ENCODE measurements at places on chromosomes 6 and 20.
A peak's percentile ranks its signal among the peaks of the same experiment; 100 is the strongest.

DNA sequence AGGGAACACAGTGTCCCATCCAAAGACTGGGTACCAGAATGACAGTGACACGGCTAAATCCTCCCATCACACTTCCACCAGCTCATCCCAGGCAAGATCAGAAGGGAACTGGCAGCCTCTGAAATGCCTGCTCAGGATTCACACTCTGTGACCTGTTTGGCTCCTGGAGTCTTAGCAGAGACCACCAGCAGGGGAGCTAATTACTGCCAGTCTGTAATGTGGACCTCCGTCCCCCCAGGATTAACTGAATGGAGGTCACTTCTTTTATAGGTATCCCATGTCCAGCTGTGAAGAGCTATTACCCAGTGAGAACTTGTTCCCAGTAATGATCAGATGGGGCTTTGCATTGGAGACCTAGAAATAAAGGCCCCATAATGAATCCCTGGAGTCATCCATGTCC is 45.2 kb downstream of the DEFB114 start:
- DNase-seq: no peak

DNA sequence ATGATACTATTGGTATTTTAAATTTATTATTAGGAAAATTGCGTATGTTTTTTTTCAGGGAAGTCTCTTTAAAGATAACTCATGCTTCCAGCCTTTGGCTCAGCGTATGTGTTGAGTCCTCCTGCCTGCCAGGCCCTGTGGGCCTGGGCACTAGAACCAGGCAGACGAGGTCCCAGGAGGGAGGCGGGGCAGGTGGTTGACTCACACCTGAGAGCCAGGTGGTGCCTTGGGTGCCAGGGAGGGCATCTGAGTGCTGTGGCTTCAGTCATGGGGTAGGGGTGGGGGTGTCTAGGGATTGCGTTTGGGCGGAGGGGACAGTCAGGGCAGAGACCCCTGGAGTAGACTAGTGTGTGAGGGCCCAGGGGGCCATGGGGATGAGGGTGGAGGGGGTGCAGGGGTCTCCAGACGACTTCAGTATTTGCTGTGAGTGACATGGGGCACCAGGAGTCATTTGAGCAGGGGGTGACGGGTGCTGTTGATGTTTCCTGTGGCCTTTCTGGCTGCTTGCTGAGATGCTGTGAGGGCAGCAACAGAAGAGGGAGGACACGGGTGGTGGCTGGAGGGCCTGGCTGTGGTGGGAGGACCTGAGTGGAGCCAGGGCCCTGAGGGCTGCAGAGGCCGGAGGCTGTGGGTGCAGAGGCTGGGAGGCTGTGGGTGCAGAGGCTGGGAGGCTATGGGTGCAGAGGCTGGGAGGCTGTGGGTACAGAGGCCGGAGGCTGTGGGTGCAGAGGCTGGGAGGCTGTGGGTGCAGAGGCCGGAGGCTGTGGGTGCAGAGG is 14.8 kb upstream of the ADRM1 start:
- no peak for DNase-seq

DNA sequence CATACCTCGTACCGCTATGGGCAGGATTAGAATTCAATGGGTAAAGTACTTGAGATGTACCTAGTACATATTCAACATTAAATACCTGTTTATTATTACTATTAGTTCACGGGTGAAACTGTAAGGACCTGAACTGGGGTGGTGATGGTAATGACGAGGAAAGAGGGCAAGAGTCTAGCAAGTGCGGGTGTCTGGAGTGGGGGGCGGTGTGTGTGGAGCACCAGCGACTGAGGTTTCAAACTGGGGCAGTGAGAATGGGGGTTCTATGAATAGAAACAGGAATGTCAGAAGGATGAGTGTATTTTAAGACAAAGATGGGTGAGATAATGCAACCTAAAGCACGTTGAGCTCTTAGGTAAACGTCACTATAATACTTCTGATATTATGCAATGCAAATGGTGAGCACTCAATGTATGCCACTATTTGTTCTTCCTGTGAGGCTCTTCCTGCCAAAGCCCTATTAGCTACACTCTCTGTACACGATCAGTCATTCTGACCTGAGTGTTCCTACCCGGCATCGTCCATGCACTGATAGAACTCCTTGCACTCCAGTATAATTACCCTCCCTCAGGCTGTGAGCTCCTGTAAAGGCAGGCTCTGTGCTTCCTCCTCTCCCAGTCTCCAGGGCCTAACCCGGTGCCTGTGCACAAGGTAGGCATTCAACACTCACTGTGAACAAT is 55.0 kb downstream of the ALDH5A1 start:
- DNase-seq: no peak

DNA sequence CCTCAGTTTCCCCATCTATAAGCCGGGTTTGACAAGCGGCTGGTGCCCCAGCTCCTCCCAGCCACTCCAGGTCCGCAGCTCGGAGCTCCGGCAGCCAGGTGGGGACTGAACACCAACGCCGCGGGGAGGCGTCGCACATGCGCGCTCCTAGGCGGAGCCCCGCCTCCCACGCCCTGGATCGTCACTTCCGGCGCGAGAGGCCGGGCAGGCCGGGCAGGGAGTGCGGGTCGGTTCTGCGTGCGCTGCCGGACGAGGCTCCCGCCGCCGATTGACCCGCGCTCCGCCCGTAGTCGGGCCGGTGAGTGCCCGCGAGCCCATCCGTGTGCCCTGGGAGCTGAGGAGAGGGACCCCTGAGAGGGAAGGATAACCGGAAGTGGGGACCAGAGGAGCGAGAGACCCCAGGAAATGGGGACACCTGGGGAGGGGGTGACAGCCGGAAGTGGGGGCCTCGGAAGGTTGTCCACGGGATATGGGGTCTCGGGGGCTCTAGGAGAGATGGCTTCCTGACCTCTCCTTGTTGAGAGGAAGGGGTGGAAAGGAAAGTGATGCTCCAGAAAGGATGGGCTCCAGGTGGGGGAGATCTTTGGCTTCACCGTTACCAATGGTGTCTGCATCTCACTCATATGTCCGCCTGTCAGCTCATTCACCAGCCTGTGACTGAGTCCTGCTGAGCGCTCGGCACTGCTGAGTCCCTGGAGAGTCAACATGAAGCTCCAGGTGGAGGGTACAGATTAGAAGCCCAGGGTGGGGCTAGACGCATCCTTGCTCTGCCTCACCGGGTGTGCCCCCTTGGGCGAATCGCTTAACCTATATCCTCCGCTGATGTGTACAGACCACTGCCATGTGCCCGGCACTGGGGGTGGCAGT is at the start of gene TTPAL:
Gene TTPAL (plus strand): TSS at position 181 of the 867 bp plus-strand sequence. CDS start 4,126 bp downstream, outside the sequence.
- DNase-seq: peak; percentile 91

GRCh38 chr20:8994045-8994444 is 74.8 kb upstream of the PLCB4 start:
- no peak for DNase-seq

DNA sequence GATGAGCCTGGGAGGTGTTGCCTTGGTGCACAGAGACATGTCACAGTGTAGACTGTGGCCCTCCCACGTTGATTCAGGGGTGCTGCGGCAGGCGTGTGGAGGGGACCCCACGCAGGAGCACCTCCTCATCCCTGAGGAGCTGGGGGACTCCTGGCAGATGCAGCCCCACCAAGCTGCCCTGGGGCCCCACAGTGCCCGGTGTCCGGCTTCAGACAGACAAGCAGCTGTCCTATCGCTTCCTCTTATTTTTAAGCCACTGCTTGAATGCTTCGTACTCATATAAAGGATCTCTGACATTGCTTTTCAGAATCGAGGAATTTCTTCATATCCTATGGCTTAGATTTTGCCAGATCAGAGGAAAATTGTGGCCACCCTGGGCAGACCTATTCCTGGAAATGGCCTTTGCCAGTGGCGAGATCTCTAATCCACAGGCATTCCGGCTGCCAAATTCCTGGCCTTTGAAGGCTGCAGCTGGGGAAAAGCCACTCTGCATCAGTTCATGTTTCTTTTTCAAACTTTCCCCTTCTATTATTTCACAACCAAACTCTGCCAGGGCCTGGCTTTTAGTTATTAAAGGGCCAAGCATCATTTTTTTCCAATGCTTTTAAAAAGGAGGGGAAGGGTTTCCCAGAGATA is 337.0 kb downstream of the THBS2 start:
- no peak for DNase-seq

DNA sequence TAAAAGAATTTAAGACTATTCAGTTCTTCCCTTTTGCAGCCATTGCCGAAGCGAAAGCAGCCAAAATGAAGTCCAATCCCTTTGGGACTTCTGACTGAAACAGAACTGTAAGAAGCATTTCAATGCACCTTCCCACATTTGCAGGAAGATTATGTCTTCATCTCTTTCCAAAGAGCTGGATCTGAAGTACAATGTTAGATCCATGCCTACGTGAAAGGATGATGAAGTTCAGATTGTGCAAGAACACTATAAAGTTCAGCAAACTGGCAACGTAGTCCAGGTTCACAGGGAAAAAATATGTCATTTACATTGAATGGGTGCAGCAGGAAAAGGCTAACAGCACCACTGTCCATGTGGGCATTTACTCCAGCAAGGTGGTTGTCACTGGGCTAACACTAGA is 6.0 kb upstream of the FILIP1 start:
- no peak for DNase-seq

- no peak for DNase-seq
These were observed 95.9 kb downstream of the SAMD5 start for GRCh38 chr6:147604373-147604772.

- peak; percentile 49 for DNase-seq
These were observed 216.2 kb downstream of the NFATC2 start for GRCh38 chr20:51326201-51326819.

DNA sequence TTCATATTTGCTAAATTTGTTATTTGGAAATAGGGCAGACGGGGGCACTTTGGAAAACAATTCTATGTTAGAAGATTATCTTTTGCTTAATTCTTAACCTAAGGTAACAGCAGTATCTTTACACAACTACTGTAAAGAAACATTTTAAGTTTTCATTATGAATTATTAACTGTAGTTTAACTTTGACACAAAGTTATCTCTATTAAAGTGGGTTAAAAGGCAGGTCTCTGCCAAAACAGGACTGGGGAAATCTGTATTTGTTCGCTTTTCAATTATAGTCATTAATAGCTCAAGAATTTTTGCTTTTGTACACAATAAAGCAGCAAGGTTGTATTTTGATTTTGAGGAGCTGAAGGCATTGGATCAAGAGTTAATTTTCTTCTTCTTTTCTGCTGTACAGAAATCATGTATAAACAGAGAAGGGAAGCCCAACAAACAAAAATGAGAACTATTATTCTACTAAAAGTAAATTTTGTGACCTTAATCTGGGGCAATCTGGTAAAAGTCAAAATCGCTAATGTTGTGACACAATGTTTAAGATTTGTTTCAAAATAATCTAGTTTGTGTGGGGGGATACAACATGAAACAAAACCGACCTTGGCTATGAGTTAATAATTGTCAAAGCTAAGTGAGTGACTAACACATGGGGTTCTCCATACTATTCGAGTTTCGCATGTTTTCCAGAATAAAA is 2.9 kb downstream of the STAU1 start:
- DNase-seq: peak; percentile 51

All from large intestine (tissue), 12 donors.